ENCODE measurements at places on chromosomes 5 and 9. TPM values are rescaled to one million over a fixed set of nuclear protein-coding genes. Genes with fewer than 3 reads are reported as not detected.
A peak's percentile ranks its signal among the peaks of the same experiment; 100 is the strongest.

GRCh38 chr5:140295414-140295813 lies 7.5 kb downstream of the PFDN1 start:
- peaks cover 29% of the 10 kb centered on the region for H3K4me1 ChIP-seq
- no peaks in the 10 kb centered on the region for H3K27me3 ChIP-seq
- H3K36me3 ChIP-seq, result peaks cover 18% of the 10 kb centered on the region
- no peak for DNase-seq
- H3K4me3 ChIP-seq, result no peak overlapping the region
- H3K27ac ChIP-seq, result no peak overlapping the region

Gene DMRT2
- total RNA-seq, result not detected

DNA sequence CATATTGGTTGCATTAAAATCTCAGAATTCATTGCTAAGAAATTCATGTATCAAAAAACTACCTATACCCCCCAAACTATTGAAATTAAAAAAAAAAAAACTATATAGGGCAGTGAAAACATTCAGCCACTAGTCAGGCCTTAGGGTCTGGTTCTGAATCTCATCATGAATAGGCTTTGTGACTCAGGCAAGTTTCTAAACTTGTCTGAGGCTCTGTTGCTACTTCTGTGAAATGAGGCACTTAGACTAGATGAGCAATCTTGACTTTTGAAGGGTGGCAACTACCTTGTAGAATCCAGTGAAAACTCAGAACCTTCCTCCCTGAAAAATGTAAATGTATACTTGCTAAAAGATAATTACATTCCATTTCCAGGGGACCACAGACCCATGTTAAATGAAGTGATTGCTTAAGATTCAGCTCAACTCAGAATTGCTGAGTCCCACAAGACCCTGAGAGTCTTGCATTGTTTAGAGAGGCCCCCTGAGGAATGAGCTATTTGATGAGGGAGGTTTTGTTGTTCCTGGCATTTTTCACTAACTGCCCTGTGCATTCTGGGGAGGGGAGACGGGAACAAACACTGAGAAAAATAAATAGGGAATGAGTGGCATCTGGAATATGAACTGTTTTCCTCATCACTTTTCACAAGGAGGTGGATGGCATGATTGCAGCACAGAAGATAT lies 29.5 kb downstream of the RAI14 start:
- H3K27ac ChIP-seq, result no peak overlapping the region
- no peaks in the 10 kb centered on the region for H3K36me3 ChIP-seq
- no peaks in the 10 kb centered on the region for H3K4me1 ChIP-seq
- no peak for DNase-seq
- no peak overlapping the region for H3K4me3 ChIP-seq
- peaks cover 9% of the 10 kb centered on the region for H3K27me3 ChIP-seq

DNA sequence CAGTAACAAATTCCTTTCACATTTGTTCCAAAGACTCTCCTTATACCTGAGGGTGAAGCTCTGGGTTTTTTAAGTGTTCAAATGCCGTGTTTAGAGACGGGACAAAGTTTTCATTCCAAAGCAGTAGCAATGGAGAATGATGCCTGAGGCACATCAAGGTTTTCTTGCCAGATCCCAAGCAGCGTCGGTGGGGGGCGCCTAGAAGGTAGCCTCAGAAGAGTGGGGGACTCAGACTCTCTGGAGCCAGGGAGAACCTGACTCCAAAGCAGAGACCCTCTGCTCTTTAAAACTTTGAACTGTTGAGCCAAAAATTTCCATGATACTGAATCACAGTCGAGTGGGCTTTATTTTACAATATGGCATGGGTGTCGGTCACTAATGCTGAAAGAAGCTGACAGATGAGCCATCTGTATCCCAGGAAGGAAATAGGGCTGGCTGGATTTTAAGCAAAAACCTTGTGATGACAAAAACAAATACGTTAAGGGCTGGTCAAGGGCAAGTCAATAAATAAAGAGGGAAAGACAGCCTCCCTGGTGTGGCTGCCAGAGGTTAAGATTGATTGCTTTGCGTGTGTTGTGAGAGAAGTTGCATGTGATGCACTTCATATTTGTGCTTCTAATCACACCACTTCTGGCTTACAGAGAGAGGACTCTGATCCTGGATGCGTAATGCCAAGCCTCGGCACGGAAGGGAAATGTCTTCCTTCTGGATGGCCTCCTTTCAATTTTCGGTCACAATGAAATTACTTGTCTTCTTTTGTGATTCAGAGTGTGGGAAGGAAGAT lies 161.1 kb upstream of the EFNA5 start:
- H3K27me3 ChIP-seq, result peaks cover 16% of the 10 kb centered on the region
- no peaks in the 10 kb centered on the region for H3K4me1 ChIP-seq
- no peak overlapping the region for H3K4me3 ChIP-seq
- no peak for DNase-seq
- H3K36me3 ChIP-seq, result no peaks in the 10 kb centered on the region
- no peak overlapping the region for H3K27ac ChIP-seq

DNA sequence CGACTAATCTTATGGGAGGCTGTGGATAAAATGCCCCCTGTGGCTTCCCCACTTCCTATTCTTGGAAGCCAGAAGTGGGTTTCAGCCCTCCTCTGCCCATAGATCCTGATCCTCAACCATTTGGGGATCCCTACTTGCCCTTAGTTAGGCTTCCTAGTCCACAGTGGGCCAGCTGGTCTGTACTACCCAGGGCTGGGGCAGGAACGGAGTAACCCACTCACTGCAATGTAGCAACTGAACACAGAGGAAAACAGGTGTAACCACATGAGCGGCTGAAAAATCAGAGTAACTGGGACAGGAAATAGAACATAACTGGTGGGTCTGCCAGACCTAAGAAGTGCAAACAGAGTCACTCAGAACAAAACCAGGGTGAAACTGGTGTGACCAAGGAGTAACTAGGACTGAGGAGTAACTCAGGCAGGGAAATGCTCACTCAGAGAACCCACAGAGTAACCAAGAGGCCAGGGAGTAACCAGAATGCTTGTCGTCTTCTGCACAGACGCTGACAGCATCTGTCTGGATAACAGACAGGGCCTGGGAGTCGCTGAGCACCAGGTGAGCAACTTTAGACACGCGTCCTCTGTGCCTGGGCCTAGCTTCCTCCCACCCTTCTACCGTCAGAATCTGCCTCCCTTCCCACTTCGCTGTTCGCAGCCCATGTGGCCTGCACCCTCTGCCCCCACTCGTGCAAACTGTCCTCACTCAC lies 1.0 kb downstream of the AQP3 start:
- no peaks in the 10 kb centered on the region for H3K27me3 ChIP-seq
- H3K27ac ChIP-seq, result peak overlapping the region; percentile 95
- H3K4me3 ChIP-seq, result peak overlapping the region; percentile 91
- H3K4me1 ChIP-seq, result peaks cover 34% of the 10 kb centered on the region

Gene ST8SIA4
- total RNA-seq, result 37.0 TPM
